ENCODE measurements at places on chromosomes 3 and 15. TPM values are rescaled to one million over a fixed set of nuclear protein-coding genes. Genes with fewer than 3 reads are reported as not detected.

Gene SYNM
- total RNA-seq = 13.8 TPM

Gene HLTF
- total RNA-seq = 29.4 TPM

Gene PAQR5
- total RNA-seq = 2.1 TPM

Gene TMEM202
- total RNA-seq = not detected

Gene NR2E3
- not detected for total RNA-seq

Gene VILL
- total RNA-seq = 47.0 TPM

Gene CAPN3
- 21.1 TPM for total RNA-seq

Gene ITIH3
- 53.6 TPM for total RNA-seq

Gene TRPM1
- not detected for total RNA-seq

Gene HTR3E
- total RNA-seq = not detected

Gene DPPA2
- not detected for total RNA-seq

Gene CLEC3B
- total RNA-seq = 1.3 TPM

Gene GABRB3
- total RNA-seq = 1.8 TPM
